Right kidney (tissue), 9 donors: ENCODE measurements at places on chromosomes 2 and 18.
A peak's percentile ranks its signal among the peaks of the same experiment; 100 is the strongest.

DNA sequence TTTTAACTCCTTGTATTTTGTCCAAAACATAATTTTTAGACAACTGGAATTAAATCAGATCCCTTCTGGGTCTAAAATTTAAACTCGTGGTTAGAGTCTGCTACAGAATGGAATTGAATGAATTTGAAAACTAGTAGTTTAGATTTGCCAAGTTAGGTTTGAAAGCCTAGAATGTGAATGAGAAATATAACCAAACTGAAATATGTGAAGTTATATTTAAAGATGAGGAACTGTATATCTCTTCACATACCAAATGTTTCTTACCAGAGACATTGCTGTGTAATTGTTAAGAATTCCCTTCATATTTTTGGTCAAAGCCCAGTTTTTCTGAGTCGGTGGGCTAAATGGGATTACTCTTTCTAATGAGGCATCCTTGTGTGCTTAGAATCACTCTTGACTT is 74.2 kb downstream of the LPIN1 start:
- no peak for DNase-seq

GRCh38 chr18:67425672-67426071 is 90.8 kb downstream of the DSEL start:
- DNase-seq: no peak

GRCh38 chr2:234334151-234334550 is 162.7 kb downstream of the ARL4C start:
- DNase-seq: no peak

DNA sequence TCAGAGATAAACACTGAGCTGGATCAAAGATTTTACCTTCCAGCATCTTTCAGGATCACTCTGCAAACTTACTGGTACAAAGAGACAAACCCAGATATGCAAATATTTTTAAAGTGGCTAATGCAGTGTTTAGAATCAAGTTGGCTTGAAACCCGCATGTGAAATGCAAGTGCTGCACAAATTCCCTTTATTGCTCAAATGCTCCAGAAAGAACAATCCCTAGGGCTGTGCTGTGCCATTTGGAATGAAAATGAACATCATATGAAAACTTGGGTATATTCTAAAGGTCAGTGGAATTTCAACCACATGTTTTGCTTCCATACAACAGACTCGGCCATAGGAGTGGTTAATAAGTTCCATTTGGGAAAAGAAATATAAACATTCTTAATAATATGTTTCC is 139.1 kb downstream of the VWC2L start:
- no peak for DNase-seq

DNA sequence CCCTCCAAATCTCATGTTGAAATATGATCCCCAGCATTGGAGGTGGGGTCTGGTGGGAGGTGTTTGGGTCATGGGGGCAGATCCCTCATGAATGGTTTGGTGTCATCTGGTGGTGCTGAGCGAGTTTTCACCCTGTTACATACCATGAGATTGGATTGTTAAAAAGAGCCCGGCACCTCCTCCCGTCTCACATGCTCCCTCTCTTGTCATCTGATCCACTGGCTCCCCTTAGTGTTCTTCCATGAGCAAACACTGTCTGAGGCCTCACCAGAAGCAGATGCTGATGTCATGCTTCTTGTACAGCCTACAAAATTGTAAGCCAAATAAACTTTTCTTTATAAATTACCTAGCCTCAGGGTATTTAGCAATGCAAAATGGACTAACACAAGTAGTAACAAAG is 405.0 kb upstream of the SLC39A10 start:
- no peak for DNase-seq

- DNase-seq: no peak
These were observed 22.9 kb downstream of the MARCHF4 start for GRCh38 chr2:216349366-216349765.

DNA sequence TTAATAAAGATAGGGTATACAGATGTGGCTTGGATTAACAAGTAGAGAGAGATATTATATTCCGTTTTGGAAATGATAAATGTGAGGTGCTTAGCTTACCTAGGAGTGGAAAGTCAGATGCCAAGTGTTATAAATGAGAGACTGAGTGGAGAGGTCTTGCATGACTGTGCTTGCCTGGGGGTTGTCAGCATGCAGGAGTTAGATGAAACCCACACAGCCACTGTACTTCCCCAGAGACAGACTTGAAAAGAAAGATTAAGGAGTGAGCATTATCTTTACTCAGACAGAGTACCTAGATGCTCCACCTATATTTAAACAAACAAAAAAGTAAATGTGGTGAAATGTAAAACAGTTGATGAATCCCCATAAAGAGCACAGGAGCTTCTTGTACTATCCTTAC is 482.7 kb downstream of the RIT2 start:
- DNase-seq: no peak

- no peak for DNase-seq
These were observed 69.5 kb downstream of the COPS8 start for GRCh38 chr2:237154884-237155851.

GRCh38 chr2:68871159-68871764 is at the start of gene BMP10:
BMP10 (minus strand) TSS chr2:68871397; CDS start chr2:68871358, 39 bp downstream.
- no peak for DNase-seq

DNA sequence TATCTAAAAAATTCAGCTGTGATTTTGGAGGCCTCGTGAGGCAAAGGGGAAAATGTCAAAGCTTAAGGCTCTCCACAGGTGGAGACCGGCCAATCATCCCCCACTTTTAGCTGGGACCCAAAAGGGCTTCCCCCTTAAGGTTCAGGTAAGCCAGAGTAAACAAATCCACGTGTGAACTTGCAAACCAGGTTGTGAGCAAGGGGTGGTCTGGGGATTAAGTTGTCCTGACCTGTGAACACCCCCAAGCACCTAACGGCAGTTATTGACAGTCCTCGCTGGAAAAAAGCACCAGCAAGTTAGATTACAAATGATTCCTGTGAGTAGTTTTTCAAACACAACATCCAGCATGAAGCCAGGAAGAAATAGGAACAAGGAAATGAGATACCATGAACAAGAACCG is 42.9 kb downstream of the MYO7B start:
- DNase-seq: no peak

- peak; percentile 60 for DNase-seq
These were observed 35.5 kb upstream of the PTMA start for GRCh38 chr2:231672617-231673347.

DNA sequence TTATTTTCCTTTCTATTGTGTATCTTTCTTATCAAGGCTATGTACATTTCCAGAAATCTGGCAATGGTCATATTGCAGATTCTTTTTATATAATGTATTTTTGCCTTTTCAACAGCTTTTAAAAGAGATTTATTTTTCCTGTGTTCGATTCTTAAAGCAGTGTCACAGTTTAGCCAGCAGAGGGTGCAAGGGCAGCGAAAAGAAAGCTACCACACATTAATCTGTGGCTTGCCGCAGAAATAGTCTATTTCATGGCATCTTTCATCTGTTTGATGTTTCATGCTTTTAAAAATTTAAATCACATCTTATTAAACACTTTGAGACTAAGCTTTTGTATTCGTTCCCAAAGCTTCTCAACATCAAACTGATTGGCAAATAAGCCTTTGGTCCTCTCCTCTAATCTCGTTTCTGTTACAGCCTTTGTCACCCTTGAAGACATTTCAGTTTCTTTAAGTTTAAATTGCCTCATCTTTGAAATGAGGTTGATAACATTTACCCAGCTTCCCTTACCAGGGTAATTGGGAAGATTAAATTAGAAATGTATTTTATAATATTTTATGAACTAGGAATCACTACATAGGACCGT is 73.3 kb downstream of the PIK3C3 start:
- no peak for DNase-seq

GRCh38 chr18:34709750-34710441 is at the start of gene DTNA:
DTNA (plus strand) TSS chr18:34710298; CDS start chr18:34755977, 45,679 bp downstream.
- peak; percentile 60 for DNase-seq

DNA sequence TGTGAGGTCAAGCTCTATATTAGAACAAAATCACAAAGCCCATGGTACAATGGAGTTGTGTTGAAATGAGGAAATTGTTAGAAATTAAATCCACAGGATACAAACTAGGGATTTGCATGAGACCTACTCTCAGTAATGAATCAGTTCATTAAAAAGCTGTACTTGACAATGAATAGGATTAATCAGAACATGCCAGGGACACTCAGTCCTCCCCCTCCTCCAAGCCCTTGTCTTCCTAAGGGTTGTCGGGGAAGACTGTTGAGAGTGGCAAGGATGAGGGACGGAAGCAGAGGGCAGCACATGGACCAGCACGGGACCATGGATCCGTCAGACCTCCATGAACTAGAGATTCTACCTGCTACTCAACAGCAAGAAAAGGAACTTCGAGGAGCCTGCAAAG is 39.8 kb downstream of the SPRED2 start:
- no peak for DNase-seq

- DNase-seq: no peak
These were observed 425.3 kb upstream of the FANCL start for GRCh38 chr2:58666323-58666970.

DNA sequence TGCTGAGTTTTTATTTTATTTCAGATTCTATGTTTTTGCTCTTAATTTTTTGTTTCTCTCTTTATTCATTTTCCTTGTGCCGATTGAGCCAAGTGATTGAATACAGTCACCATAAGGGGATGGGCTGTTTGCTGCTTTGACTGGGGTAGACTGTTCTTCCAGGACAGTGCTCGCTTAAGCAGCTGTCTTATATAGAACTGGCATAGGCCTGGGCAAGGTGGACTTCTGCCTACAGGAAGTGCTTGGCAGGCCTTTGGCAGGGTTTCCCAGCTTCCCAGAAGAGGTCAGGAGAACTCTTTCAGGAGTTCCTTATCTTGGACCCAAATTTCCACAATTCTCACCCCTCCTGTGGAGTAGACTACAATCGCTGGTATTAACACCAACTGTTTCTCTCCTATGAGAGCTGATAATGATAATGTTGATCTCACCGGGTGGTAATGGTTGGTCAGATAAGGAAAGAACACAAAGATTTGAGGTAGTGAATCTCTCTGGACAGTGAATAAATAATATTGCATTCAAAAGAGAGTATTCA is 207.5 kb upstream of the ST6GAL2 start:
- DNase-seq: no peak

GRCh38 chr18:3450012-3450798 is at the start of gene TGIF1:
TGIF1 (plus strand) TSS chr18:3450172; CDS start chr18:3450490, 318 bp downstream.
- DNase-seq: peak; percentile 92

- DNase-seq: no peak
These were observed 138.4 kb downstream of the RPIA start for GRCh38 chr2:88829607-88830463.

DNA sequence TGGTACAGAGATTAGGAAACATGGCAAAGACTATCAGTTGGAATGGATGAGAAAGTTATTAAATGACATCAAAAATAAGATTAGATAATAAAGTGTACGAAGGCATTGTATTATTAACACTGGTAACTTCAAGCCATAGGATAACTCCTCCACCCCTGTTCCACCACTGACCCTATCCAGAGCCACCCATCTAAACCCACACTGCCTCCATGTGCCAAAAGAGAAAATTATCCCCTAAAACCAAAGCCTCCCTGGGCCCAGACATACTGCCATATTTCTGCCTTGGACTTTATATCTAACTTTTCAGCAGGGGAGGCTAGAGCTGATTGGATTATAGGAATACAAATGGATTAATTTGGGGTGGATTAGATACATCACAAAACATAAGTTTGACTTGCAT is 443.7 kb downstream of the BCL11A start:
- no peak for DNase-seq

DNA sequence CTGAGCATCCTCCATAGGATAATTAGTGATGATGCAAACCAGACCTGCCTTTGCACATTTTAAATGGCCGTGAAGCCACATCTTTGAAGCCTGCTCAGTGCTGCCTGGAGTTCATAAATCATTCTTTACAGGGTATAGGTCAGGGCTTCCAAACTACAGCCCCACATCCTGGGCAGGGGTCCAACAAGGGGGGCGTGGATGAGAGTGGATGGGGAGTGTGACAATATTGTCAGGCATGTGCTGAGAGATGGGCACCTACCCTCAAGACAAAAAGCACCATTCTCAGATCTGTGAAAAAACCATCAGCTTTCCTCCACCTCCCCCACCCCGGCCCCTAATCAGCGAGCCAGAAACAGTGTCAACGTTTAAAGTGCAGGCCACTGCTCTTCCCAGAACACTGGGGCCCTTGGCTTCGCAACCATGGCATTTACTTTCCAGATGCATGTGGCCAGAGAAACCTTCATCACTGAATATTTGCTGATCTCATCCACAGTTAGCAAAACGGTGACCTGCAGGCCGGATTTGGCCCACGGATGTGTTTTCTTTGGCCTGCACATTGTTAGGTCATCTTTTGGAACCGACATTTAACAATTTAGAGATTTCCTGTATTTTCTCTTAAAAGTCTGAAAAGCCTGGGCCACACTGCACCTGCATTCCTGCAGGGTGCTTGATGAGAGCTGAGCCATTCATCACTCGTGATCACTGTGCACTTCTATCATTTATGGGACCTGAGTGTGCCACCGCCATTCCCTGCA is 130.7 kb downstream of the ANKRD44 start:
- DNase-seq: no peak

DNA sequence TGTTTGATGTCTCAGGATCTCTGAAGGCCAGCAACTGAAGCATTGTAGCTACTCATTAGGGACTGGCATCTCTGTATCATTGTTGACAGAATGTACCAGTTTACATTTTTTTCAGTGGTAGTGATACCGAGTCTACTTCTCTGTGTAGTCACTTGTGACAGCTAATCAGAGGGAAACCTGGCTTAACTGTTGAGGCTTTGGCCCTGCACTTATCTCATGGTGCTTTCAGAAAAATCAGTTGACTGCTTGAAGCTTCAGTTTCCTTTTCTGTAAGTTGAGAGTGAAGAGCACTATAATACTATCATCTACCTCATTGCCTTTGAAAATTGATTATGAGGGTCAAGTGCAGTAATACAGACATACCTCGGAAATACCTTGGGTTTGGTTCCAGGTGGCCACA is 90.0 kb downstream of the COMMD1 start:
- DNase-seq: no peak
